Suppressor macrophage treated with lipopolysaccharide for 1 hour (primary cell): ENCODE measurements at places on chromosomes 7 and 10.

DNA sequence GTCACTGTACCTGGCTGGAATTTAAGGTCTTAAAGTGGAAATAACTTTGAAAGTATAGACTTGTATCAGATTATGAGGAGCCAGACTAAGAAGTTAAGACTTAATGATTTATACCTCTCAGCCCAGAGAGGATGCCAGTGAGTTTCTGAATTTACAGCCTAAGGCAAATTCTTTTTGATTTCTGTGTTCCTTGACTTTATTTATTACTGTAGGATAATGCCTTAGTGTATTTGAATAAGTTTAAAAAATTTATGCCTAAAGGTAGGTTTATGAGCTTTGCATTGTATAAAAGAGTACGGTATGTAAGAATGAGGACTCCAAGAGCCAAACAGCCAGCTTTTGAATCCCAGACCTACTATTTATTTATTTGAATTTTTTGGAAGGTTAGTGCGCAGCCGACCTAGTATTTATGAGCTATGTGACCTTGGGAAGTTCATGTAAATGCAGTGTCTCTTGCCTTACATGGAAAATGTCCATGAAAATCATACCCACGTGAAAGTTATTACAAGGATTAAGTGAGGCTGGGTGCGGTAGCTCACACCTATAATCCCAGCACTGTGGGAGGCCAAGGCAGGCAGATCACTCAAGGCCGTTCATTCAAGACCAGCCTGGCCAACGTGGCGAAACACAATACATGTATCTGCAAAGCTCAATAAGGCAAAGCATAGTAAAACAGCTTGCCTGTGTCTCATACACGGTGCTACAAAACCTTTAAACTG lies 174.6 kb downstream of the AUTS2 start:
- DNase-seq = no peak

DNA sequence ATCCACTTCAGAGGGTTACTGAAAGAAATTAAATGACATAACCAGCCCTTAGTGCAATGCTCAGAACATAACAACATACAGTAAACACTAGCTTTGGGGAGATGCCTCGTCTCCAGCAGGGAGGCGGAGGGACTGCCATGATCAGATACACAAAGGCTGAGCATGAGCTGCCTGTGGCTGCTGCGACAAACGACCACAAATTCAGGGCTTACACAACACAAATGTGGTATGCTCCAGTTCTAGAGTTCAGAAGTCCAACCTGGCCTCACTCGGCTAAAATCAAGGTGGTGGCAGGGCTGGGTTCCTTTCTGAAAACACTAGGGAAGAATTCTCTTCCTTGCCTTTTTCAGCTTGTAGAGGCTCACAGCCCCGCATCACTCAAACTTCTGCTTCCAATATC lies 128.2 kb upstream of the ADAM12 start:
- DNase-seq = no peak

- DNase-seq = no peak
Observed at GRCh38 chr10:14124941-14125340, 205.8 kb downstream of the FRMD4A start.

- DNase-seq = no peak
Observed at GRCh38 chr7:80552031-80552694, 40.3 kb upstream of the GNAT3 start.

DNA sequence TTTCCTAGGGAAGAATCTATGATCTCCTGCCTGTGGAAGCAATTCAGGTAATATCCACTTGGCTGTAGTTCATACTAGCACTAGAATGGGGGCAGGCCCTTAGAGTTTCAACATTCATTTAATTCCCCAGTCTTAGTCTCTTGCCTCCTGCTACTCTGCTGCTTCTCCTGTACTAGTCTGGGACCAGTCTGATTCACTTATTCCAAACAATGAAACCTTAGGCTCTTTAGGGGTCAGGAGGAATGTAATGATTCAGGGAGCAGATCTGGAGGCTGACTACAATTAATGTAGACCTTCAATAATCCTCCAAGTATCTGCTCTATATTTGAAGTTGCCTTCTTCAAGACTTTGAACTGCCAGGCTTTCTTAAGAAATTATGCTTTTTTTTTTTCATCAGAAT lies 101.8 kb downstream of the GNAT3 start:
- no peak for DNase-seq

DNA sequence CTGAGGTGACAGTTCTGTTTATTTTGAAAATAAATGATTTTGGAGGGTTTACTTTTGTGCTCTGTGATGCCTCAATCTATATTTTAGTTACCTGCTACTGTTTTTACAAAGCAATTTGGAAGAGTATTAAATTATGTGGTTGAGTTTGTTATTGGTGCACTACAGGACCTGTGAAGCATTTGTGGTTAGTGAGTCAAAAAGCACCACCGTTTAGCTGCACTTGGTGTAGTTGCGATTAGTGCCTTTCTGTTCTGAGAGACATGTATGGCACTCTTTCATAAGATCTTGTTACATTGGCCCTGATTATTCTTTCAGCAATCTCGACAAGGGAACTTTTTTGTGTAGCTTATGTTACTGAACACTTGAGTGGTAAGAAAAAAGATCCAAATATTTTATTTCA lies 132.2 kb downstream of the BBS9 start:
- no peak for DNase-seq

GRCh38 chr10:126673565-126673964 lies 3.1 kb upstream of the C10orf90 start:
- no peak for DNase-seq

DNA sequence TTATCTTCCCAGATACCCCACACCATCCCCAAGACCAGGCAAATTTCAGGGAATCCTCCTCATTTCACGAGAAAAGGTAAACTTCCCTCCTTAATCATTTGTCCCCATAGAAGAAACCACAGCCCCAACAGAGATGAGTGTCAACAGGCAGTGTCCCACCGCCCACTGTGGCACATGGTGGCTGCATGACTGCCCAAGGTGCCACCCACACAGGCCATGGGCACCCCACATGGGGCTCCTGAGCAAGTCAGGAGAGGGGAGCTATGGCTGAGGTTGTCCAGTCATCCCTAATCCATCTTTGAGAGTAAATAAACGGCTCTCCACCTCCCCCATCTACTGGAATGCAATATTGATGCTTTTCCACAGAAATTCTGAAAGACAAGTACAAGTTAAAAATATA lies 44.1 kb downstream of the ANTXRL start:
- peak; percentile 28 for DNase-seq

GRCh38 chr7:29794959-29795629 lies 11.2 kb upstream of the WIPF3 start:
- DNase-seq = no peak
